NCI-H1930 (cell line): ENCODE measurements at places on chromosomes 11 and 22.

DNA sequence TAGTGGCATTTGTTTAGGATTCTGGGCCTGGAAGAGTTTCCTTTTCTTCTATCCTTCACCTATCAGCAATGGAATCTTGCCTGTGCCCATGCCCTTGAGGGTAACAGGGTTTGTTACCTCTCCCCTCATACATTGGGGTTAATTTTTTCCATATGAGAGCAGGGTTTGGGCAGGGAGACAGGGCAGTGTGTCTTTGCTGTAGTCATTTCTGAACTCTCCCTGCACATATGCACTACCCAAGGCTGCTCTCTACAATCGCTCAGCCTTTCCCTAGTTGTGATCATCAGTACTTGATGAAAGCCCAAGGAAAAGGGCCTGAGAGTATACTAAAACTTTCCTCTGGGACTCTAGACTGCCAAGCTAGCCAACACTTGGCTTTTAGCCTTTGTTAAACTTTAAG is 95.7 kb downstream of the LRRC32 start:
- no peak for DNase-seq

- no peak for DNase-seq
These were observed 32.2 kb downstream of the ARAP1 start for GRCh38 chr11:72720047-72720446.

GRCh38 chr11:120270386-120270785 is 30.4 kb downstream of the POU2F3 start:
- DNase-seq: no peak

GRCh38 chr22:40747361-40747760 is 68.1 kb downstream of the MCHR1 start:
- DNase-seq: no peak

GRCh38 chr11:124294687-124295086 is 19.1 kb downstream of the OR8D1 start:
- DNase-seq: no peak

DNA sequence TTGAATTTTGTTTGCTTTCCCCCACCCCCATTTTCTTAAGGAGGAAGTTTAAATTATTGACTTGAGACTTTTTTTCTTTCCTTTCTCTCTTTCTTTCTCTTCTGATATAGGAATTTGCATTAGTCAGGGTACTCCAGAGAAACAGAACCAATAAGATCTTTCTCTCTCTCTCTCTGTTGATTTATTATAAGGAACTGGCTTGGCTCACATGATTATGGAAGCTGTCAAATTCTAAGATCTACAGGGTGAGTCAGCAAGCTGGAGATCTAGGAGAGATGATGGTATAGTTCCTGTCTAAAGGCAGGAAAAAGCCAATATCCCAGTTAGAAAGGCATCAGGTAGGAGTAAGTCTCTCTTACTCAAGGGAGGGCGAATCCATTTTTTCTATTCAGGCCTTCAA is 64.0 kb downstream of the CCDC81 start:
- DNase-seq: no peak

DNA sequence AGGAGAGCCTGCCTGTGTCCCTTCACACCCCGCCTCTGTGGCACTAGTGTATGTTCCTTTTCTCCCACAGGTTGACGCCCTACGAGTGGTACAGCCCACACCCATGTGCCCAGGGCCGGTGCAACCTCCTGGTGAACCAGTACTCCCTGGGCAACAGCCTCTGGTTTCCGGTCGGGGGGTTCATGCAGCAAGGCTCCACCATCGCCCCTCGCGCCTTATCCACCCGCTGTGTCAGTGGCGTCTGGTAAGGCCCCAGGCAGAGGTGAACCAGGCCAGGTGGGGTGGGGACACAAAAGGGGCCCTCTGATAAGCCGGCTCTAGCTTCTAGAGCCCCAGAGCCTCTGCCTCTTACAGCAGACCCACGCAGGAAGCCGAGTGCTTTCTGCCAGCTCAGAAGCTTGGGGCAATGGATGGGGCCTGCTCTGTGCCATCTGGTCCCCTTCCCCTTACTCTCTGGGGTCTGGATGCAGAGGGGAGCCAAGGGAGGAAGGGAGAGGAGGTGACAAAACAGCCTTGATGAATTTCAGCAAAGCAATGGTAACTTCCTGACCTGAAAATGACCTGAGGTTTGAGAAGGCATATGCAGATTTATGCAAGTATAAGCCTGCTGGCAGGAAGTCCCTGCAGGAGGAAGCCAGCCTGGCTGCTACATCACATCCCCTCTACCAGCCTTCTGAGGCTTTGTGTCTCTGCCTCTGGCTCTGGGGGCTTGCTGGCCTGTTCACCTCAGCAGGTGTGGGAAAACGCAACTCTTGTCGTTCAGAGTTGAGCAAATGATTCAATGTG is 67.0 kb upstream of the TBCEL start:
- DNase-seq: no peak

DNA sequence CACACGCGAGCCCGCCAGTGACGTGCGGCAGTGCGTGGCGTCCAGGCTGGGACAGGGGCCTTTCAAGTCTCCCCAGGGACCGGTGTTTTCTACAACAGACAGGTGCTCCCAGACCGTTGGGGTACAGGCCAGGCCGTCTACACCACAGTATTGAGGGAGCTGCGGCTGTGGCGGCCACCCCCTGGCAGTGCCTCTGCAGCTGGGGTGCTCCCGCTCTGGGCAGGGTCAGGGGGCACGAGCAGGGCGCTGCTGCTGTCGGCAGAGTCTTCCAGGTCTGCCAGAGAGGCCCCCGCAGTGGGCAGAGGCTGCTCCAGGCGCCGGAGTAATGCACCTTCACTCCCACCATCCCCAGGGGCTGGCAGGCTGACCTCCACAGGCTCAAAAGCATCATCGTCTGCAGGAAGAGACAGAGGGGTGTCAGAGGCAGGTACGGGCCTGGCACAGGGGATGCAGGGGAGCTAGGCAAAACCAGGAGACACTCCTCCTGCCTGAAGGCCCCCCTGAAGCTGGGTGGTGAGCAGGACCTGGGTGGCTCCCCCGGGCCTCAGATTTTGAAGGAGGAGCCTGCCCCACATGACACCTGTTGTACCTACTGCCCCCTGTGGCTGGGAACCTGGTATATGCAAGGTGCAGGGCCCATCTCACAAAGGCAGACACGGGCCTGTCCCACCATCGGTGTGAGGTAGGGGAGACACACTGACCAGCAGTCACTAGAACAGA is 83.3 kb downstream of the DGCR2 start:
- DNase-seq: no peak

DNA sequence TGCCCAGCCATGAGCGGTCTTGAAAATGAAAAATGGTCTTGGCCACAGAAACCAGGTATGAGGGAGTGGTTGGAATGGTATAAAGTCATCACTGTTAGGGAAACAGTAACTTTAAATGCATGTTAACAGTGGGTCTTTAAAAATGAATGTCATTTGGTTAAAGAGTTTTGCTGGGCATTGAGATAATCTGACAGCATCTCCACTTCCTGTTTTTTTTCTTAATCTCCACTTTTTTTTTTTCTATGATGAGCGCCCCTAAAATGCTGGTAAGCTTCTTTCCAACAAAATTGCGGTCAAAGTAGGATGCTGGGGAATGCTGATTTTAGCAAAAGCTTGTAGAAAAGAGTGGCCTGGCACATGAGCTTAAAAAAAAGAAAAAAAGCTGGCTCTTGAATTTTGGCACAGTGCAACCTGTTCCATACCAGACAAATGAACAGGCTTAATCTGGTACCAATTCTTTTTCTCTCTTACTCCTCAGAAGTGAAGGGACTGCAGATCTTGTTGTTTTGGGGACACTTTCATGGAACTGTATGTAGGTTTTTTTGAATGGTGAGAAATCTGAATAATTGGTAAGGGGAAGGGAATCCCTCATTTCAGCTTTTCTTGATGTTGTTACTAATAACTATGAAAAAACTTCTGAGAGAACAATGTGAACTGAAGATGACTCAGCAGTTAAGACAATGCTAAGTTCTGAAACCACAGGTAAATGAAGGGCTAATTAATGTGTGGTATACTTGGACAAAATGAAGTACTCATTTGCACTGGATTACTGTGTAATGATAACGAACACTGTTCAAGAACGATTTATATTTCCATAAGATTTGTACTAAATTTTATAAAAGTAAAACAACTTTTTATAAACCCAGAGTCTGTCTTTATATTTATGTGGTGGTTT is 3.1 kb upstream of the ARHGEF12 start:
- no peak for DNase-seq

DNA sequence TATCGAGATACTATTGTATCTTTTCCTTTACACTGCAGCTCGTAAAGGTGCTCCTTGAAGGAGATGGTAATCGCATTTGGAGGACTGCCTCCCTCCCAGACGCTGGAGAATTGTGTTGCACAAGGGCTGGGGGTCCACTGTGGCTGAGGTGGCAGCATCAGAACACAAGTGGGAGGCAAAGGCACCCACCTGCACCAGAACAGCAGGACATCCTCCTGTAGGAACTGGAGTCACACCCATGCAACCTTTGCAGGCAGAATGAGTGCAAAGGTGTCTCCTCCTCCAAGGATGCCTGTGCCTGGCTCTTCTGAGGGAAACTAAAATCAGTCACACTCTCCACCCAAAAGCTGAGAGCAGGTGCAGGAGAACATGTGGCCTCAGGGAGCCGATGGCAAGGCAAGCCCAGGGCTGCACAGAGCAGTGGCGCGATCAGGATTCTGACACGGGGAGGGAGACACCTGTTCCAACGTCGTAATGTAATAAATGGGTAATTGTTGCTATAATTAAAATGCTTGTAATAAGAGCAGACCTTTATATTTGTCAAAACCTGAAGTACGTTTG is 1501.4 kb downstream of the TBC1D22A start:
- DNase-seq: no peak

- no peak for DNase-seq
These were observed 82.4 kb downstream of the FAT3 start for GRCh38 chr11:92306966-92307510.

- DNase-seq: no peak
These were observed 70.2 kb downstream of the NELL1 start for GRCh38 chr11:20739577-20739976.

DNA sequence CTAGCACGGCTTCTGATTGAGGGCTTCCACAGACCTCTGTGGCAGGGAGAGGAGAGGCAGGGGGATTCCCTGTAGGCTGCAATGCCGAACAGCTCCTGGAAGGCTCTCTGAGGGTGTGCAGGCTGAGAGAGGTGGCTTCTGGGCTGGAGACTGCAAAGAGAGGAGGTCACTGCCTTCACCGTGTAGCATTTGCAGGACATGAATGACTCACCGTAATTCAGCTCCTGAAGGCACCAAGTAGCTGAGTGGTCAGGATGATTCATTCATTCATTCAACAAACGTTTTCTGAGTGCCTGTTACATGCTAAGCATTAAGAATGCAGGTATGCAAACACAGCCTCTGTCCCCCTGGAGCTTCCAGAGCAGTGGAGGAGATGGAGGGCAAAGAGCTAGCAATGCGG is 18.0 kb upstream of the EIF3D start:
- no peak for DNase-seq

GRCh38 chr11:9571763-9572115 is 1.7 kb upstream of the WEE1 start:
- DNase-seq: no peak

DNA sequence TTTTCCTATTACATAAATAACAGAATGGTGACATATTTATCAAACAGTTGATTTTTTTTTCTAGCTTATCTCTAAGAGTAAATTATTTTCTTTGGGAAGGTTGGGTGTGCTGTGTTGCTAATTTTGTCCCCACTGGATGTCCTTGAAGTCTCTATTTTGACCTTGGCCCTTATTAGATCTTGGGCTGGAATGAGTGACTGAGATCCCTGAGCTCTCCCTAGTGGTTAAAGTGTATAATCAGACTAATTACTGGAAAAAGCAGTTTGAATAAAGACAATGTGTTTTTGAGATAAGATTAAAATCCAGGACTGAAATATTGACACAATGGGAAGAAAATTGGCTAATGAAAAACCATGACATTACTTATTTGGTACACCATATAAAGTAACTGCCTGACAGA is 56.1 kb downstream of the AASDHPPT start:
- DNase-seq: no peak

- DNase-seq: no peak
These were observed 15.9 kb upstream of the EI24 start for GRCh38 chr11:125553357-125553756.

DNA sequence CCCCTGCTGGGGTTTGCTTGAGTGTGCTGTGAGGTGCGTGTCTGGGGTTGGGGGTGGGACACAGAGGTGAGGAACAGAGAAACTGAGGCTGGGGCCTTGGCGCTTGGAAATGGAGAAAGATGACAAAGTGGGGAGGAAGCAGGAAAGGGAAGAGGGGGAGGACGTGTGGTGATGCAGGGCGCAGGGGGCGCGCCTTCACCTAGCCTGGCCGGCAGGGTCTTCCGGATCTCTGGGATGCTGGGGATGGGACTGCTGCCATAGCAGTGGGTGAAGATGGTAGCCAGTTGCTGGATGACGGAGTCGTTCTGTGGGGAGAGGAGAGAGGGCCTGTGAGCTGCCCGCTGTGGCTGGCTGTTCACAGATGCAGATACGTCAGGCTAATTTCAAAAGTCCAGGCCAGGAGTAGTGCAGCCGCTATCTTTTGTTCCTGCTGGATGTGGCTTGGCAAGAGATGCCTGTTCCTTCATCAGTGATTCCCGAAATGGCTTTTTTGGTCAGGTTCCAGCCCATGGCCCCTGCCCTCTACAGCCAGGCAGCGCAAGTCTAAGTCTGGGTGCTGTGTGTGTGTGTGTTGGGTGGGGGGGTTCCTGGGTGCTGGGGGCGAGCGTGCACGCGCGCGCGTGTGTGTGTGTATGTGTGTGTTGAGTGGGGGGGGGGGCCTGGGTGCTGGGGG is 54.8 kb downstream of the NAT10 start:
- no peak for DNase-seq
